Activated naive CD8-positive, alpha-beta T cell treated with anti-CD3 and anti-CD28 coated beads for 36 hours (primary cell): ENCODE measurements at places on chromosomes 2 and 18. TPM values are rescaled to one million over a fixed set of nuclear protein-coding genes. Genes with fewer than 3 reads are reported as not detected.

- peaks cover 4% of the 10 kb centered on the region for H3K27me3 ChIP-seq
- no peaks in the 10 kb centered on the region for H3K36me3 ChIP-seq
- no peak for DNase-seq
- H3K27ac ChIP-seq = no peak overlapping the region
These were observed 90.9 kb downstream of the ETAA1 start for GRCh38 chr2:67487993-67488392.

DNA sequence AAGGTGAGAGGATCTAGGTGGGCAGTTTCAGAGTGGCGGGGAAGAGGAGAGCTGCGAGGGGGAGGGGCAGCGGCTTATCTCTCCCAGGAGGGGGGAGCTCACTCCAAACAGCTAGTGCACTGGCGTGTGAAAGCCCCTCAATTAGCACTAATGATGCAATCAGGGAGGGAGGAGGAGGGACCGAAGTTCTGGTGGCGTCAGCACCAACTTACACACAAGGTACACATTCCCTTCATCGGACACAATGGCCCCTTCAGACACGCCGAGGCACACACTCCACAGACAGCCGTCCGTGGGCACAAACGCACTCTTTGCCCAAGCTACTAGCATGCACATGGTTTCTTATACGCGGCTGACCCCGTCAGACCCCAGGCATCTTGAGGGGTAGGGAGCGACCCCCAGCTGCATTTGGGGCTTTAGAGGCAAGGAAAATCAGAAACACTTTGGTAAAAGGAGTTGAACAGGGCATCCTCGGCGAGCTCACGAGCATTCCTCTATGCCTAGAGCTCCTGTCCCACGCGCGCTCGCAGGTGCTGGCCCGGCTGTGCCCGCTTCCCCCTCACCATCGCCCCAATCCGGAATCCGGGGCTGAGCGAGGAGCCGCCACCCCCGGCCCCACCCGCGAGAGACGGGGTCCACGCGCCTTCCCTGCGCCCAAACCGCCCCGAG is 868 bp upstream of the PKDCC start:
- peak overlapping the region; percentile 52 for H3K4me3 ChIP-seq
- H3K36me3 ChIP-seq = no peaks in the 10 kb centered on the region
- H3K27me3 ChIP-seq = peaks cover 82% of the 10 kb centered on the region

- peaks cover 10% of the 10 kb centered on the region for H3K36me3 ChIP-seq
- H3K27me3 ChIP-seq = no peaks in the 10 kb centered on the region
- H3K27ac ChIP-seq = peak overlapping the region; percentile 98
- peak overlapping the region; percentile 91 for H3K4me3 ChIP-seq
- peaks cover 18% of the 10 kb centered on the region for H3K4me1 ChIP-seq
- peak; percentile 4 for DNase-seq
These were observed 136.7 kb downstream of the TMEM247 start for GRCh38 chr2:46615986-46616485.

Gene POTEC
- not detected for total RNA-seq

DNA sequence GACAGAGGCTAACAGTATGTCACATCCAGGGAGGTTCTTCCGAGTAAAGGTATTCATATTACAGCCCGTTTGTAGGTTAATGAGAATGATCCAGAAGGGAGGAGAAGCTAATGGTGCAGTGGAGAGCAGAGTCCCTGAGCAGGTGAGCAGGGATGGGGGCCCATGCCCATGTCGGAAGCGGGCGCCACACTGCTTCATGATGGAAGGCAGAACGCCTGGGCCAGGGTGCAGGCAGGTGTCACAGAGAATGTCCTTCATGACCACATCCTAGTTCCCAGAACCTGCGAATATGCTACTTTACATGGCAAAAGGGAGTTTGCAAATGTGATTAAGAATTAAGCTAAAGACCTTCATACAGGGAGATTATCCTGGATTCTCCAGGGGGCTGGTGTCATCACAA is 4.0 kb downstream of the HES6 start:
- H3K36me3 ChIP-seq = no peaks in the 10 kb centered on the region
- DNase-seq = no peak
- H3K4me3 ChIP-seq = no peak overlapping the region
- no peak overlapping the region for H3K27ac ChIP-seq
- H3K4me1 ChIP-seq = peaks cover 8% of the 10 kb centered on the region
- peaks cover 38% of the 10 kb centered on the region for H3K27me3 ChIP-seq

Gene HNMT
- not detected for total RNA-seq

Gene KCNE4
- not detected for total RNA-seq

DNA sequence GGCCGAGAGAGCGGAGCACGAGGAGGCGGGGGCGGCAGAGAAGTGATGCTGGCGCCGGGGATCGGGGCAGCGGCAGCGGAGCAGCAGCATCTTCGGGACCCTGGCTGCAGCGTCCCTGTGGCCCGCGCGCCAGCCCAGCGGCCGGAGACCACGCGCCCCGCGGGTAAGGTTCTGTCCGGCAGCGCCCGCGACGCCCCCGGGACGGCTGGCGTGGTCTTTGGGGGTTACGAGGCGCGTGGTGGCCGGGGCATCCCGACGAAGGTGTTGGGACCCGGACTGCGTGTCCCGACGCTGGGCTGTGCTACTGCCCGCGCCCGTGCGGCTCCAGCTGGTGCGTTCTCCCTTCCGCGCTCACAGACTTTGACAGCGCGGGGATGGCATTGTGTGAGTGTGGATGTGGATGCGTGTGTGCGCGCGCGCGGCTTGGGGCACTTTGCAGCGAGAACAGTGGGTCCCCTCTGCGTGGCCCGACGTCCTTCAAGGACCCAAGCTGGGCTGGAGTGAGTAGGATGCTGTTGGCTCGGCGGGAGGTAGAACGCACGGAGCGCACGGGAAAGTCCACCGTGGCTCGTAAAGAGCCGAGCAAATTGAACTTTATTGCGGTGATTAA is 405.0 kb downstream of the XIRP2 start:
- H3K27ac ChIP-seq = no peak overlapping the region
- H3K36me3 ChIP-seq = no peaks in the 10 kb centered on the region
- peak; percentile 8 for DNase-seq

DNA sequence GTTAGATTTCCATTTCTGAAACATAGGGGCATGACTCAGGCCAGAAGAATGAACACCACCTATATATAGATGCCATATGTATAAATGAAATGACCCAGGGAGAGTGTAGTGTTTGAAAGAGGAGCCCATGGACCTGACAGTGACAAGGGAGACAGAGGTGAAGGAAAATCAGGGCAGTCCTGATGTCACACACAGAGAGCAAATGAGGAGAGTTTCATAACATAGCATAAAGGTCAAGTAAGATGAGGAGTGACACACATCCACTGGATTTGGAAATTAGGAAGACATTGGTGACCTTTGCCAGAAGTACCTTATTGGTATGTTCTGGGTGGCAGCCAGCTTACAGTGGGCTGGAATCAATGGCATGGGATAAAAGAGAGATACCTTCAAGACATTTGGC is 276.7 kb downstream of the ZNF385B start:
- H3K27me3 ChIP-seq = no peaks in the 10 kb centered on the region
- no peak overlapping the region for H3K4me3 ChIP-seq
- H3K36me3 ChIP-seq = no peaks in the 10 kb centered on the region
- H3K4me1 ChIP-seq = no peaks in the 10 kb centered on the region

- H3K4me1 ChIP-seq = peaks cover 2% of the 10 kb centered on the region
- no peak for DNase-seq
- H3K27me3 ChIP-seq = no peaks in the 10 kb centered on the region
These were observed 82.7 kb downstream of the COL5A2 start for GRCh38 chr2:189096769-189097447.

DNA sequence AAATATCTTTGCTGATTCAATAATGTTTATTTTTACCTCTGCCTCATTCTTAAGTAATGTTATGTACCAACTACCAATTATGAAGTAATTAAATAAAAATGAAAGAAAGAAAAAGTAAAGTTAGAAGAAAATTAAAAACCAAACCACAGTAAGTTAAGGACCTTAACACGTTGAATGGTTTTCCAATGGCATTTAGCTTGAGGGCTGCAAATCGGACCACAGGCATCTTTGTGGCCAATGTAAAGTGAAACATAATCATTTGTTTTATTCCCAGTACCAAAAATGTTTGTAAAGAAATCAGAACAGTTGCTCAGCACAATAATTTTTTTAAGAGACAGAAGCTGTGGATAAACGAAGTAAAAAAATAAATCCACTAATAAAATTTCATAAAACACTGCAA is 1455.5 kb upstream of the ZEB2 start:
- H3K4me3 ChIP-seq = no peak overlapping the region
- H3K27me3 ChIP-seq = no peaks in the 10 kb centered on the region
- H3K36me3 ChIP-seq = no peaks in the 10 kb centered on the region
- no peak overlapping the region for H3K27ac ChIP-seq
- DNase-seq = no peak

DNA sequence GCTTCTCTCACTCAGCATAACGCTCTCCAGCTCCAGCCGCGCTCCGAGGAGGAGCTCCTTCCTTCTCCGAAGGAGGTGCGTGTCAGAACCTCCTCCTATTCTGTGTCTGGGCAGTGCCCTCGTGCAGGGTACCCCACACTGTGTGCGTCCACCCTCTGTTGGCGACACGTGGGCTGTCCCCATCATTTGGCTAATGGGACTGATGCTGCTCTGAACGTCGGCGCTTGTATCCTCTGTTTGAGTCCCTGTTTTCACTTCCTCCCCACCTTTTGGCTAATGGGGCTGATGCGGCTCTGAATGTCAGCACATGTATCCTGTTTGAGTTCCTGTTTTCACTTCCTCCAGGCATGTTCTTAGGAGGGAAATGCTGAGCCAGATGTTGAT is 22.2 kb downstream of the KCNG2 start:
- H3K27me3 ChIP-seq = peaks cover 15% of the 10 kb centered on the region
- DNase-seq = no peak
- H3K27ac ChIP-seq = no peak overlapping the region
- peaks cover 8% of the 10 kb centered on the region for H3K4me1 ChIP-seq
- no peaks in the 10 kb centered on the region for H3K36me3 ChIP-seq

Gene CDH19
- total RNA-seq = not detected

DNA sequence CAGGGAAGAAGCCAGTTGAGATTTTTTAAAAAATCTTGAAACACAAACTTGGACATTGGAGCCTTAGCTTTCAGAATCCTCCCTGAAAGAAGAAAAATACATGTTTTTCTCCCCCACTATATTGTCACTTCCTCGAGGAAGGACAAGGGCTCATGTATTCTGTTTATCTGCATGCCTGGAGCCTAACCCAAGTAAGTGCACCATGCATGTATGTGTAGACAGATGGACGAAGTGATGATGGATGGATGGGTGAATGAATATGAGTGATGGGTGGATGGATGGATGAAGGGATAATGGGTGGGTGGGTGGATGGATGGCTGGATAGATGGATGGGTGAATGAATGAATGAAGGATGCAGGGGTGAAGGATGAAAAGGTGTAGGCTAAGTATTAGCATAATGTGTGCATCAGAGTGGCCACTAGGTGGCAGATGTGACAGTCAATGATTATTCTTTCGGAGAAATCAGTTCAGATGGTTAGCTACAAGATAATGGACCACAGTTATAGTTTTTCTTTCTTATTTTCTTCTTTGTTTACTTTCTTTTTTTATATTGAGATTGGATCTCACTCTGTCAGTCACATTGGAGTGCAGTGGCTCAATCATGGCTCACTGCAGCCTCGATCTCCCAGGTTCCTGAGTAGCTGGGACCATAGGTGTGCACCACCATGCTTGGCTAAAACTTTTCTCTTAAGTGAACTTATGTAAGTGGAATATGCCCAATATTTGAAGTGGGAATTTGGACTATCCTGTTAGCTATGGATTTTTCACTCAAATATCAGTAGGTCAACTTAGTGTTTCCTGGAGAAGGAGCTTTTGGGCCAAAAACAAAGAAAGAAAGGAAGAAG is 18.5 kb upstream of the CCDC93 start:
- H3K4me1 ChIP-seq = no peaks in the 10 kb centered on the region
- H3K27ac ChIP-seq = no peak overlapping the region
- peaks cover 4% of the 10 kb centered on the region for H3K36me3 ChIP-seq
- DNase-seq = peak; percentile 10
- H3K4me3 ChIP-seq = no peak overlapping the region

DNA sequence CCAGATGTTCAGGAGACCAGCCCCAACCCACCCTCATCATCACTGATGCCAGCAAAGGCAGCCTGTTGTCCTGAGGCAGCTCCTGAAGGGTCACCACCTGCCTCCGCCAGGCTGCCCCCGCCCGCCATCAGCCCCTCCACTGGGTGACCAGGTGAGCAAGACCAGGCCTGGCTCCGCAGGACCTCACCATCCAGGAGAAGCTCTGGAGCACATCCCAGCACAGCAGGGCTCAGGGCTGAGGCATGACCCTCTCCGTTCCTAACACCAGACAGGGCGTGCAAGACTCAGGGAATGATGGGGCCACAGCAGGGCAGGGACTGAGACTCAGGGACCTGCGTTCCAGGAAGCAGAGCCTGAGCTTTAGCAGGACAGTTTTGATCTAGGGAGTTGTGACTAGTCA is 218.8 kb upstream of the RAB6C start:
- no peaks in the 10 kb centered on the region for H3K27me3 ChIP-seq
- no peak overlapping the region for H3K27ac ChIP-seq
- H3K4me3 ChIP-seq = no peak overlapping the region
- DNase-seq = no peak

Gene UGT1A4
- not detected for total RNA-seq

DNA sequence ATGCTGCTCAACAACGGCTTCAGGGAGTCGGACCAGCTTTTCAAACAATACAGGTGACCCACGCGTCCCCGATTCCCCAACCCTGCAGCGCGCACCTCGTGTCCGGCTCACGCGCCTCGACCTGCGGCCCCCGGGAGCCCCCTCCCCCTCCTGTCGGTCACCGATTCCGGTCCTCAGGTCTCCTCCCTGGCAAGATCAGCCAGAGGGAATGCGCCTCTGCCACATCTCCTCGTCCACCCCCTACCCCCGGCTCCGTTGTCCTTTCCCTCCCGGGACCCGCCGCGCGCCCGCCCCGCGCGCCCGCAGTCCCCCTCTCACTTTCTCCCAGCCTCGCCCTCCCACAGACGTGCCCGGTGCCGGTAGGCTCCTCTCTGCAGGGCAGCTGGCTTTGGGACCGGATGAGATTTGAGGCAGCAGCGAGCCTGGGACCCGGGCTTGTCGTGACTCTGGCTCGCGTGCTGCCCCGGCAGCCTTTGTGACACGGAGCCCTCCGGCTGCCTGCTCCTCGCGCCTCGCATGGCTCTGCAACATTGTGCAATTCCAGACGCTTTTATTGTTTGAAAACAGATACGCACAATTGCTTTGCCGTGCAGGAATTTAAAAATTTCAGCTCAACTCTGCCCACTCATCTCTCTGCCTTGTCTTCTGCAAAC is 558 bp downstream of the TTC39C start:
- DNase-seq = peak; percentile 63
- peak overlapping the region; percentile 94 for H3K4me3 ChIP-seq
- peak overlapping the region; percentile 93 for H3K27ac ChIP-seq
- H3K27me3 ChIP-seq = no peaks in the 10 kb centered on the region

DNA sequence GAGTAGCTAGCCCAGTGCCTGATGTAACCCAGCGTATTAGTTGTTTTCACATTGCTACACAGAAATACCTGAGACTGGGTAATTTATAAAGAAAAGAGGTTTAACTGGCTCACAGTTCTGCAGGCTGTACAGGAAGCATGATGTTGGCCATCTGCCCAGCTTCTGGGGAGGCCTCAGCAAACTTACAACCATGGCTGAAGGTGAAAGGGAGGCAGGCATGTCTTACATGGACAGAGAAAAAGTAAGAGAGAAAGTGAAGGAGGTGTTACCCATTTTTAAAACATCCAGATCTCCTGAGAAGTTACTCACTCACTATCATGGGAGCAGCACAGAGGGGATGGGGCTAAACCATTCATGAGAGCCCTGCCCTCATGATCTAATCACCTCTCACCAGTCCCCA is 6.1 kb upstream of the CYRIA start:
- H3K27me3 ChIP-seq = peaks cover 39% of the 10 kb centered on the region
- H3K4me1 ChIP-seq = no peaks in the 10 kb centered on the region
- H3K36me3 ChIP-seq = no peaks in the 10 kb centered on the region
- no peak overlapping the region for H3K27ac ChIP-seq
